GM12891 (cell line): ENCODE measurements at places on chromosomes 13 and 19.

- DNase-seq = no peak
Measured at GRCh38 chr19:14582894-14583340, at the start of gene CLEC17A. TSS of gene CLEC17A (plus strand) at chr19:14583084. CDS start at chr19:14583161, 77 bp downstream.

DNA sequence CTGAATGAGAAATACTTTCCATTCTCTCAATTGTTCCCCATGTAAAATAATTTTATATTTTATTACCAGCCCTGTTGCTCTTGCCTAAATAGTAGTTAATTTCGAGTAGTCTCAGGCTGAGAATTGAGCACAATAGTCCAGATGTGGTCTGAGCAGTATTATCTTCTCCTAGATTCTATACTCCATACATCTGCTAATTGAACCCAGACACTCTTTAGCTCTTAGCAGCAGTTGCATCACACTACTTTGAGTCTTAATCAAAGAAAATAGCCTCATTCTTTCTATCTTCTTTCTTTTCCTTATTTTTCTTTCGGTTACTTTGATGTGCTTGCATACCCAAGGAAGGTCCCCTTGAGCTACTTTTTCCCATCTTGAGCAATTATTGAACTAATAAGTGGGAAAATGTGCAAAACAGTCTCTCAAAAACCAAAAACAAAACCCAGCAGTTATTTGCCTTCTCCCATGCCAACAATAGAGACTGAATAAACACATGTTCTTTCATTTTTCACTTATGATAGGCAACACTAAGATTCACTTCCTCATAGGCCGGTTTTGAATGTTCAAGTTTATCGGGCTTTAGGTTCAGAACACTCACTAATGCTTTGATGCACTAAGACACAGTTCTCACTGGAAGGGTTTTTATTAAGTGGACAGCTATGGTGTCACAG is 204.5 kb downstream of the POU4F1 start:
- peak; percentile 12 for DNase-seq

GRCh38 chr13:105144020-105144419 is 1391.4 kb downstream of the EFNB2 start:
- no peak for DNase-seq

GRCh38 chr19:39692166-39692565 is 12.1 kb upstream of the LGALS14 start:
- no peak for DNase-seq

DNA sequence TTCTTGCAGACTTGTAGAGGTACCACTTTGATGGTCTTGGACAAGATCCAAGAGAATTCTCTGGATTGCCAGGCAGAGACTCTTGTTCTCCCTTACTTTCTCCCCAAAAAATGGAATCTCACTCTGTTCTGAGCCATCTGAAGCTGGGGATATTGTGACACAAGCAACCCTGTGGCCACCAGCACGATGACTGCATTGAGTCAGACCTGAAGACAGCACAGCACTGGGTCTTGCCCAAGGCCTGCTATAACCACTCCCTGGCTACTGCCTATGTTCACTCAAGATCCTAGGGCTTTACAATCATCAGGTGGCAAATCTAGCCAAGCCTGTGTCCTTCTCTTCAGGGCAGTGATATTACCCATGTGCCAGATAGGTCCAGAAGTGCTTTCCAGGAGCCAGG is 202.5 kb upstream of the SERP2 start:
- DNase-seq = no peak

GRCh38 chr13:51235186-51235585 is 13.0 kb downstream of the FAM124A start:
- DNase-seq = no peak

- no peak for DNase-seq
Measured at GRCh38 chr19:35992907-35993765, 1.9 kb upstream of the SDHAF1 start.

DNA sequence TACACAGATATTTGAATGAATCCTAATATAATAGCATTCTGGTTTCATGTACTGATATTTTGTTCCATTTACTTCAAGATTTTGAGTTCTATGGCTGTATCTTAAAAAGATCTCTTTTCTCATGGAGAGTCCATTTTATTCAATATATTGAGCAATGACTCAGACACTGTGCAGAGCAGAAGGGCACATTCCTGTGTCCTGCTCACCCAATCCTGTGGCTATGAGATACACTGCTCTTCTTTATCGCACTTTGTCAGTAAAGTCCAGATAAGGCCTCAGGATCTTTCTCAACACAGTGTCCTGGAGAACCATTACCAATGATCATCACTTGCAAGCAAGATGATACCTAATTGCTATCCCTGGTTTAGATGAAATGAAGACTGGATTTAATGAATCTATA is 155.0 kb downstream of the CYSLTR2 start:
- no peak for DNase-seq

DNA sequence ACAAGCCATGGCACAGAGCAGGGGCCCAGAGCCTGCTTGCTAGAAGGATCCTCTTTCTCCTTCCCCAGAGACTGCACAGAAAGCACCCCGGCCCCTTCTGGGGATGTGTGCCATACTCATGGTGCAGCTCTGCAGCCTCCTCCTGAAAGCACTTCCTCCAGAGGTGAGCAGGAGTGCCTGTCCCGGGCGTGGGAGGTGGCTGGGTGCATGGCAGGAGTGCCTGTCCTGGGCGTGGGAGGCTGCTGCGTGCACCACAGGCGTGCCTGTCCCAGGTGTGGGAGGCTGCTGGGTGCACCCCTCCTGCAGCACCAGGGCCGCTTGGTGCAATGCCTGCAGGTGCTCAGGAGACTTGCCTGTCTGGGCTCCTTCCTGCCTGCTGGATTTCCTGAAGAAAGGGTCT is 913.3 kb downstream of the UQCRFS1 start:
- no peak for DNase-seq

DNA sequence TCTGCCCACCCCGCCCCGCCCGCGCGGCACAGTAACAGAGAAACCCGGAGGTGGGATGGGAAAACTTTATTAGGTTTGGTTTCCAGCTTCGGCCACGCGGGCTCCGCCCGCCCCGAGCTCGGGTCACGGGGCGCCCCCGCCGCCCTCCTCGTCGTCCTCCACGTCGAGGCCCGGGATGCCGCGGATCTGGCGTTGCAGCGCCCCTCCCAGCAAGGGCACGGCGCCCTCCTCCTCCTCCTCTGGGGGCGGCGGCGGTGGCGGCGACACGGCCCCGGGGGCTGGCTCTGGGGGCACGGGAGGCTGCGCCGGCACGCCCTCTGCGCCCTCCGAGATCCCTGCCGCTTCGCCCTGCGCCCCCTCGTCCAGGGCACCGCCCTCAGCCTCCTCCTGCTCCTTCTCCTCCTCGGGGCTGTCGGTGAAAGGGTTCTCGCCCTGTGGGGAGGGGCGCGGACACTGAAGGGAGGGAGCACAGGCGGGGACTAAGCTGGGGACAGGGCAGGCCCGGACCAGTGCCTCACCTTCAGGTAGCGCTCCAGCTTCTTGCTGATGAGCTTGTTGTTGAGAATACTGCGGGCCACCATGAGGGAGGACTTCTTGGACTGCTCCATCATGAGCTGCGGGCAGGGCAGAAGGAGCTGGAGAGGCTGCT is 536 bp upstream of the AKAP8 start:
- no peak for DNase-seq

DNA sequence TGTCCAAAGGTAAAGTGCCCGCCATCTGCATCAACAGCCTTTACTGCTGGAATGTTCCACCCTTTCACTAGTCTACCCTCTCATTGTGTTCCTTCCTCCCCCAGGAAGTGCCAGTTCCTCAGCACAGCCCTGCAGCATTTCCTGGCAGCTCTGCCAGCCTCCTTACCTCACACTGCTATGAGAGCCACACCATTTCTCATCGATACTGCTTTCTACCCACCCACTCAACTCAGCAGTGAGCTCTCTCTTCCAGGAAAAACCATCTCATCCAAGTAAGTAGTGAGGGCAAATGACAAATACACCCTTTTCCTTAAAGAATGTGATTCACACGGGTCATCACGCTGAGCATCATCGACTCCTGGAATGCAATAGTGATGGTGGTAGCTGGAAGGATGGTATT is 19.8 kb downstream of the UQCRFS1 start:
- DNase-seq = no peak

- no peak for DNase-seq
Measured at GRCh38 chr19:40143612-40144011, 47.6 kb upstream of the MAP3K10 start.

DNA sequence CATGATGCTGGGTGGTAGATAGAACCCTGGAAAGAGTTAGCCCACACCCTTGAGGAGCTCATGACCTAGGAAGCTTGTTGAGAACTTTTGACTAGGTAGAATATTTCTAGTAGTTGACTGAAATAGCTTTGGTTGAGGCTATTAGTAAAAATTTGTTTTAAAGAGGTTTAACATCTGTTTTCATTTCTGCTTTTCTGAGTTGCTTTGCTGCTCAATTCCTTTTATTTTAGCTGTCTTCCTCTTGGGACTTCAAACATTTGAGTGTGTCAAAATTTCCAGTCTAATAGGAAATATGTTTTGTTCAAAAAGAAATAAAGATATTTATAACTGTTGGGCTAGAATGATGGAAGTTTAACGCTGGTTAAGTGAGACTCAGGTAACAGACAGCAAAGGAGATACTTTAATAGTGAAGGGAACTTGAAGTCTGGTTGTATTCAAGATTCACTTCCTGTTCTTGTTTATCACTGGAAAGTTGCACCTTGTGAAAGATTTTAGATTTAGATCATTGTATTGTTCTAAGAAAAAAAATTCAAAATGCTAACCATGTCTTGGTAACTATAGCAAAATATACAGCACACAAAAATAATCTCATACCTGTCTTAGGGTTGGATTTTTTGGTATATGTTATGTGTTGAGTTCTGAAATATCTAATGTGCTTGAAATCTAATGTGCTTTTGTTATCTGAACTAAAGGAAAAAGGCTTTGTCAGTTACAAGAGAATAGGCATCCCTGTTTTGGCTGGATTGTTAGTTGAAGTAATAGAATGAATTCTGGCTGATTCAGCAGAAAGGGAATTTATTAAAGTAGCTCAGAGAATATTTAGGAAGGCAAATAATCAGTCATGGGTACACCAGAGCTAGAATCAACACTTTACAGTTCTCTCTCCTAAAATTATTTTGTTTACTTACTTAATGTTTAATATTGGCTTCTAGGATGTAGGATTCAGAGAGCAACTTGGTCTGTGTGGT is 24.4 kb upstream of the GPR18 start:
- no peak for DNase-seq

GRCh38 chr13:83221813-83222241 is 660.4 kb downstream of the SLITRK1 start:
- DNase-seq = no peak

DNA sequence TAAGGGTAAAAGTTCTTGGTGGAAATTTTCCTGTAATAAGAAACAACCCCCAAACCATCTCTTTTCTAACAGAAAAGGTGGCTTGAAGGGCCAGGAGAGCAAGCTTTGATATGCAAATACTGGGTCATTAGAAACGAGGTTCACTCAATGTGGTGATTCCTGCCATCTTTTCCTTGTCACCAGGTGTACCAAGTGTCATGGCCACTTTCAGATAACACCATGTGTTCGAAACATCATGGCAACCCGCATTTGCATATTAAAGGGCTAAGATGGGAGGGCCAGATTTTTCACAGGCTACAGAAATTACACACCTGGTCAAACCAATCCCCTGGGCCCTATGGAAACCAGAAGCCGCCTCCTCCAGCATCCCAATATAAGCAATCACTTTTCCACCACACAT is 15.3 kb downstream of the LGALS16 start:
- no peak for DNase-seq

- no peak for DNase-seq
Measured at GRCh38 chr13:33649212-33649878, 168.6 kb upstream of the RFC3 start.

DNA sequence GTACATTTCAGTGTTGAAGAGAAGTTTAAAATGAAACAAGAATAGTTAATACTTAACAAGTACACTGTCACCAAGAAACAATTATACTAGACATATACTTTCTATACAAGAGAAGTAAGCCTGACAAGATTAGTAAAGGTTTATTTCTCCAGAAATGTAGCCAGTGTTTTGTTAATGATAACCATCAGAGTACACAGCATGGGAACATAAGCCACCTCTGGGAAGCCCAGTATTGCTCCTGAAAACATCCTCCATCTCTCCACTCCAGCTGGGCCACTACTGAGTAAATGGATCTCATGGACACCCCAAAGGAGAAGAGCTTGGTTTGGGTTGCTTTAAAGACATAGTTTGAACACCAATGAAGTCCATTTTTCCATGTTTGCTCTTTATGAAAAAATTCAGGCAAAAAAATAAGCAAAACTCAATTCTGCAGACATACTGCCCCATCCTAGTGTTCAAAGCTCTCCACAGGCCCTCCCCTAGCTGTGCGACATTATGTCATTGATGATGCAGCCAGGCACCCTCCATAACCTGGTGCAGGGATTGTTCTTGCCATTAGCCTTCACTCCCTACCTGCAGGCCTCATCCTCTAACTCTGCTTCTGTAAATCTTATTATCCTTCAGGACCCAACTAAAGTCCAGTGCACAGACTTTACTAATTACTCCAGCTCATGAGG is 61.9 kb downstream of the LHFPL6 start:
- DNase-seq = no peak

- DNase-seq = no peak
Measured at GRCh38 chr13:100566543-100566942, 22.0 kb downstream of the GGACT start.
